ENCODE measurements at places on chromosomes 1 and 21.

DNA sequence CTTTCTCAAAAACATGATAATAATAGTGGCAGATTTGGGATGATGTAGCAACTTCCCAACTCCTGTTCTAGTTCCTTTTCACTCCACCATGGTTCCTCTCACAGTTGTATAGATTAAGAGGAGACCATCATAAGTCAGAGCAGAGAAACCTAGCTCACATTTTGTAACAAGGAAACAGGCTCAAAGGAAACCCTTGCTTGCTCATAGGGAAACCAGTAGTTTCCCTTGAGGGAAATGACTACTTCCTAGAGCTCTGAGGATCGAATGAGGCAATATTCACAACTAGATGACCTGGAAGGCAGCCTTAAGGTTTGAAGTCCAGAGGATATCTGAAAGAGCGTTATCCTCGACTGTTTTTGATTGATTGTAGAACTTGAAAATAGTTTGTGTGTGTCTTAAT, 76.1 kb upstream of the C8B start:
- no peak for DNase-seq
- H3K4me3 ChIP-seq = no peak overlapping the region
- H3K27ac ChIP-seq = no peak overlapping the region

DNA sequence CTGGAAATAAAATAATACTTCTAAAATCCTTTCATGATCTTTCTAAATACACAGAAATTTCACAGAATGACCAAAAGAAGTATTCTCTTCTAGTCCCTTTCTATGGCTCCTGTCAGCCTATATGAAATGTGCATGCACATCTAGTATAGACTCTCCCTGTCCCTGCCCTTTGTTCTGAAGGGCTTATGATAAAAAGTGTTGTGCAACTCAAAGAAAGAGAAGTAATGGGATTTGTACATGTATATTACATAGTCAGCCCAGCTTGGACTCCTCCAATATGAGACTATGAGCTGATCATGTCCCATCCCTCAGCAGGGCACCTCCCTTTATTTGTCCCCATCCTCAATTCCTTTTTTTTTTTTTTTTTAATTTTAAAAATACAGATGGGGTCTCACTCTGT, 42.1 kb upstream of the LAX1 start:
- H3K4me1 ChIP-seq = no peaks in the 10 kb centered on the region
- H3K4me3 ChIP-seq = no peak overlapping the region
- no peak for DNase-seq
- H3K27ac ChIP-seq = no peak overlapping the region
- peaks cover 9% of the 10 kb centered on the region for H3K36me3 ChIP-seq

- no peak overlapping the region for H3K27ac ChIP-seq
- no peaks in the 10 kb centered on the region for H3K27me3 ChIP-seq
- no peaks in the 10 kb centered on the region for H3K4me1 ChIP-seq
Observed at GRCh38 chr21:20527731-20528460, 470.3 kb upstream of the NCAM2 start.

GRCh38 chr1:84353695-84354094, 44.6 kb upstream of the DNASE2B start:
- DNase-seq = no peak
- no peak overlapping the region for H3K4me3 ChIP-seq
- peaks cover 20% of the 10 kb centered on the region for H3K4me1 ChIP-seq
- no peaks in the 10 kb centered on the region for H3K27me3 ChIP-seq

GRCh38 chr1:52424231-52424636, 19.8 kb downstream of the PRPF38A start:
- H3K27ac ChIP-seq = no peak overlapping the region
- no peak for DNase-seq
- no peak overlapping the region for H3K4me3 ChIP-seq
- no peaks in the 10 kb centered on the region for H3K4me1 ChIP-seq

DNA sequence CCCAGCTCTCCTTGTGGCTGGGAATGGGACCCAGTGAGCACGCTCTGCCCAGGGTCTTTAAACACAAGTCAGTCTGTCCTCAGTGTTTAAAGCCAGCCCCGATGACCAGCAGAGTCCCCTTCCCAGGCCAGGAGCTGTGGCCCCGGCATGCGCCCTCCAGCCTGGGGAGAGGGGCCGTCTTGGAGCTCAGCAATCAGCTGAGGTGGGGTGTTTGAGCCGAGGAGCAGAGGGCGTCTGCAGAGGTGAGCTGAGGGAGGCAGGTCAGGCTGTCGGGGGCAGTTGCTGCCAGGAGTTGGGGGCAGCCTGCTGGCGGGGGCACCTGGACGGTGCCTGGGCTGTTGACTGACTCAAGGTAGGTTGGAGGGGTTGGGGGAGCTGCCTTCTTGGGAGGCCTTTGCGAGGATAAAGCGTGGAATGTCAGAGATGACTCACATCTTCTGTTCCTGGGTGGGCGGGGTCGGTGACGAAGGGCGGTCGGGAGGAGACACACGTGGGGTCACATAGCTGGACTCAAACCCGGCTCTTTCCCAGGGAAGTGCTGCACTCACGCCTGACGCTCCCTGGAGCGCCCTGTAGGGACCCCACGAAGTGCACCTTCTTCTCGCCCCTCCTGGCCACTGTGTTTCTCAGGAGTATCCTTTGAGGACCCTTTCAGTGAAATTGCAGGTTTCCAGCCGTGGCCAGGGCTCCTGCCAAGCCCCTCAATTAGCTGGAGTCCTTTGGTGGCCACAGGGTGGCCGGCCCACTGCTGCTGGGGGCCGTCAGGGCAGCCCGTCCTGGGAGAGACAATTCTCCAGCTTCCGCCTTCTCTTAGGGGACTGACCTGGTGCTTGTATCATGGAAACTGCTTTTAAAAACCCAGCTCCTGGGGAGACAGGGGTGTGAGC, 86.2 kb downstream of the SIK1 start:
- DNase-seq = no peak
- H3K27ac ChIP-seq = no peak overlapping the region
- H3K36me3 ChIP-seq = no peaks in the 10 kb centered on the region
- no peaks in the 10 kb centered on the region for H3K27me3 ChIP-seq
- H3K4me3 ChIP-seq = no peak overlapping the region
- peaks cover 42% of the 10 kb centered on the region for H3K4me1 ChIP-seq

DNA sequence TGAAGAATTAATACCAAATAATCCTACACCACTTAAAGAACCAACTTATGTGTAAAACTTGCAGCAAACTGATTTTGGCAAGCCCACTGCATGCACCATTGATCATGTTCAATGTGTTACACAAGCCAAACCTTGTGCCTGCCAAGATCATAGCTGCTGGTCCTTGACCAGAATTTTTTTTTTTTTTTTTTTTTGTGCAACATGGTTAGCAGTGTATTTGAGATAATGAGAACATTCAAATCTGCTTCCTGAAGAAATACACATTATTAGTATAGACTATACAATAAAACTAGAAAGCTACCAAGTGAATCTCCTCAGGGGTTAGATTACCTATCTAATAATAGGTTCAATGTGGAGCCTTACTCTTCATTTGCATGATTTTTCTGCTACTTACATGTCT, 421.0 kb downstream of the MRPL39 start:
- no peak overlapping the region for H3K4me3 ChIP-seq
- H3K36me3 ChIP-seq = no peaks in the 10 kb centered on the region
- DNase-seq = no peak
- H3K4me1 ChIP-seq = no peaks in the 10 kb centered on the region
- no peak overlapping the region for H3K27ac ChIP-seq

- DNase-seq = no peak
- no peak overlapping the region for H3K4me3 ChIP-seq
- no peak overlapping the region for H3K27ac ChIP-seq
- peaks cover 16% of the 10 kb centered on the region for H3K4me1 ChIP-seq
Observed at GRCh38 chr1:205715628-205716027, 34.4 kb downstream of the NUCKS1 start.

DNA sequence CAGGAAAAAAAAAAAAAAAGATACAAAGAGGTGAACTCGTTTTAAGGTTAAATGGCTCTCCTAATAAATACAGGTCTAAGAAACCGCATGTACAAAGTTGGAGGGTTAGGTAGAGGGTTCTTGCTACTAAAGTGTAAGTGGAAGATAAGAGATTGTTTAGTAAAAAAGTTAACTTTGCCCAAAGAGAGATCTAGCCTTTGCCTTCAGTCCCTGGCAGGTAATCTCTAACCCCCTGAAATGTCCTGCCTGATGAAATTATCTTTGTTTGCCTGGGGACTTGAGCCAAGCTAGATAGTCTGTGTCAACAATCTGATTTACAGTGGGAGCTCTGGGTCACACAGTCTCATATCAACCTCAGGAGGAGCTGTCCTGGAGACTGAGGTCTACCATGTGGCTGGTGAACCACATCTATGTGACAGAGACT, 57.6 kb downstream of the TRIM33 start:
- H3K36me3 ChIP-seq = no peaks in the 10 kb centered on the region
- no peak overlapping the region for H3K4me3 ChIP-seq
- no peak for DNase-seq
- peaks cover 8% of the 10 kb centered on the region for H3K4me1 ChIP-seq

GRCh38 chr1:230352537-230352936, 73.6 kb downstream of the PGBD5 start:
- H3K27me3 ChIP-seq = no peaks in the 10 kb centered on the region
- H3K4me3 ChIP-seq = no peak overlapping the region
- no peaks in the 10 kb centered on the region for H3K36me3 ChIP-seq
- H3K27ac ChIP-seq = peak overlapping the region; percentile 19

DNA sequence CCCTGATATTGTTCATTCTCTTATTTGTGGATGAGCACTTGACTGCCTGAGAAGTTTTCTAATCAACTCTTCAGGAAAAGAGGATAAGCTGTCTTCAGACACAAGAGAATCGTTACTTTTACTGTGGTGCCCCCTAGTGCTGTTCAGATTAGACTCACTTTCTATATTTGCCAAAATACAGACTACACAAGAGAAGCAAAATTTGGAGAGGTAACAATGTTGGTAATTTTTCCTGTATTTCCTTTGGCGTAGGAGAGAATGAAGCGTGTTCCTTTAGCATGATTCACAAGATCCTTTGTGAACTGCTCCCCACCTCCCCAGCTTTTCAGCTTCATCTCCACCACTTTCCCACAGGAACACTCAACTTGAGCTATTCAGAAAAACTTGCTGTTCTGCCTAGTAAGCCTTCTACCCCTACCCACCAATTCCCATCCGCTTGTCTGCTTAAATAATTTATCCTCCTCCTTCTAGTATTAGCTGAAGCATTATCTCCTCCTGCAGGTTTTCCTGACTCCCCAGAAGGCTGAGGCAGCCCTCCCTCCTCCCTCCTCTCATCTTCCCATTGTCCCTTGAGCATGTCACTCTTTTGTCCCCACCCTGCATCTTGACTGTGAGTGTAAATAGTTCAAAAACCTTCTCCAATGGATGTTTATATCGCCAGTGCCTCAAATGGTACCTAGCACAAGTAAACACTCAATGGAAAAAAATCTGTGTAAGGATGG, 4.5 kb downstream of the TNFSF4 start:
- H3K4me1 ChIP-seq = peaks cover 6% of the 10 kb centered on the region
- no peak for DNase-seq
- H3K27ac ChIP-seq = no peak overlapping the region
- H3K36me3 ChIP-seq = no peaks in the 10 kb centered on the region
- H3K4me3 ChIP-seq = no peak overlapping the region

- no peak overlapping the region for H3K4me3 ChIP-seq
- no peaks in the 10 kb centered on the region for H3K27me3 ChIP-seq
- no peaks in the 10 kb centered on the region for H3K36me3 ChIP-seq
Observed at GRCh38 chr1:46681333-46682034, 9.8 kb downstream of the TEX38 start.

DNA sequence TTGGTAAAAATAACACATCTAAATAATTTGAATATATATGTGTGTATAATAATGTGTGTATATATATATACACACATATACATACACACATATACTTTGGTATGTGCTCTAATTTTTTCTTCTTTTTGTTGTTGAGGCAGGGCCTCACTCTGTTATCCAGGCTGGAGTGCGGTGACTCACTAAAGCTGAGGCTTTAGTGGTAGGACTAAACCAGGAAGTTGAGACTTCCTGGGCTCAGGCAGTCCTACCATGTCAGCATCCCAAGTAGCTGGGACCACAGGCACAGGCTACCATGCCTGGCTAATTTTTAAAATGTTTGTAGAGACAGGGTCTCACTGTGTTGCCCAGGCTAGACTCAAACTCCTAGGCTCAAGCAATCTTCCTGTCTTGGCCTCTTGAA, 46.7 kb upstream of the CXADR start:
- H3K4me1 ChIP-seq = peaks cover 19% of the 10 kb centered on the region
- no peak for DNase-seq
- H3K27ac ChIP-seq = no peak overlapping the region
- no peaks in the 10 kb centered on the region for H3K36me3 ChIP-seq

DNA sequence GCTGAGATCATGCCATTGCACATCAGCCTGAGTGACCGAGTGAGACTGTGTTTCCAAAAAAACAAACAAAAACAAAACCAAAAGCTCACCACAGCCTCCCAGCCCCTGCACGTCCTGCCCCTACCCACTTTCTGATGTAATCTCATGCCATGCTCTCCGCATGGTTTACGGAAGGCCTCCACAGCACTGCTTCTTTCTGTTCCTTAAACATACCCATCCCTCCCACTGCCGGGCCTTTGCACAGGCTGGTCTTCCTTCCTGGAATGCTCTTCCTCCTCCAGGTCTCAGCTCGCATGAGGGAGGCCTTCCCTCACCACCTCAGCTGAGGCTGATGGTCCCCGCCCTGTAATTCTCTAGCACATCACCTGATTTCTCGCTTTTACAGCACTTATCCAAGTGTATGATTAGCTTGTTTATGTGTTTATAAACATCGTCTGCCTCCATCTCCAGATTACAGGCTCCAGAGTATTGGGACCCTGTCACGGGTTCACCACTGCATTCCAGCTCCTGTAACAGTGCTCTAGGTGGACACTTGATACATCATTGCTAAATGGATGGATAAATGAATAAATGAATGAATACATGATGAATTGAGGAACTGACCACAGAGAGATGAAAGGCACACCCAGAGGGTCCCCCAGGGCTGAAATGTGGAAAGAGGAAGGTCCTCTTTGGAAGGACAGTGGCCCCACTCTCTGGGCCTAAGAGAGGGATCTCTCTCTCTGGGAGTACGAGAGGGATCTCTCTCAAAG, 22.1 kb downstream of the TCEA3 start:
- peaks cover 31% of the 10 kb centered on the region for H3K4me1 ChIP-seq
- no peak overlapping the region for H3K4me3 ChIP-seq
- H3K36me3 ChIP-seq = no peaks in the 10 kb centered on the region
- no peaks in the 10 kb centered on the region for H3K27me3 ChIP-seq

DNA sequence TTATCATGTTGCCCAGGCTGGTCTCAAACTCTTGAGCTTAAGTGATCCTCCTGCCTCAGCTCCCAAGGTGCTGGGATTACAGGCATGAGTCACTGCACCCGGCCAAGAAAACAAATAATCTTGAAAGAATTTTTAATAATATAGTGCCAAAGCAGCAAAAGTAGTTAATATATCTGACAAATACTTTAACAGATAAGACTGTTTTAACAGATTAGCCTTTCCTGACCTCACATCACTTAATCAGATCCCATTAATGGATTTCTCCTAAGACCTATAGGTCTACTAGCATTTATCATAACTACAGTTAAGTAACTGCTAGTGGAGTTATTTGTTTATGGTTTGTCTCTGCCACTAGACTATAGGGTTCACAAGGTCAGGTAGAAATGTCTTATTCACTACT, 61.1 kb upstream of the HP1BP3 start:
- no peak for DNase-seq
- H3K4me1 ChIP-seq = no peaks in the 10 kb centered on the region
- no peaks in the 10 kb centered on the region for H3K27me3 ChIP-seq

GRCh38 chr1:209218981-209219380, 364.5 kb upstream of the CAMK1G start:
- H3K36me3 ChIP-seq = no peaks in the 10 kb centered on the region
- H3K27ac ChIP-seq = no peak overlapping the region
- H3K4me3 ChIP-seq = no peak overlapping the region
- H3K4me1 ChIP-seq = peaks cover 11% of the 10 kb centered on the region
- DNase-seq = no peak

GRCh38 chr21:18178509-18178908, 66.1 kb upstream of the CHODL start:
- no peaks in the 10 kb centered on the region for H3K4me1 ChIP-seq
- no peak for DNase-seq
- H3K27me3 ChIP-seq = no peaks in the 10 kb centered on the region
- H3K4me3 ChIP-seq = no peak overlapping the region
- H3K27ac ChIP-seq = no peak overlapping the region

Data from vagina (tissue), 2 donors.